ENCODE measurements at places on chromosomes 1 and 21.

DNA sequence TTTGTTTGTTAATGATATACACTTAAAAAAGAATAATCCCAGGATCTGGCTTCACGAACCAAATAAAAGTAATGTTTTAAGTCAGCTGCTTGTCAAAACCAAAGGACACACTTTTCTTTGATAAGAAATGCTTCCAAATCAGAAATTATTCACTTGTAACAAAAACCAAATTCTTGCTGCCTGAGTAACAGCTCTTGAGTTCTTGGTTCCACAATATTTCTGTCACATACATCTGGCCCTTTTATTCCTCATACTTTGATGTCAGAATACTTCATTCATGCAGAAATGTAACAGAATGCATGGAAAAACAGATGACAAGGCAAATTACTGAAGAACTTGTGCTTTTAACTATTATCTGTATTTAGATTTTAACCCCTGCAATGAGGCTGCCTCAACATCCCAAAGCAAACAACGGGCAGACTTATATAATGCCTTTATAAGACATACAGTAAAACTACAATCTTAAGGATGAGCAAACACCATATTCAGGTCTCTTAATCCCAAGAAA, 1.5 kb downstream of the VAMP4 start:
- DNase-seq = no peak

GRCh38 chr21:15291621-15292266, 226.9 kb upstream of the NRIP1 start:
- no peak for DNase-seq

GRCh38 chr1:115239148-115239422, 99.0 kb downstream of the NGF start:
- DNase-seq = no peak

- peak; percentile 19 for DNase-seq
These were observed at the start of gene LRRC53 for GRCh38 chr1:74512170-74512915. TSS of gene LRRC53 (minus strand) at chr1:74512611. CDS start at chr1:74483349, 29,262 bp downstream.

- no peak for DNase-seq
These were observed 42.7 kb upstream of the LIN9 start for GRCh38 chr1:226351709-226352108.

DNA sequence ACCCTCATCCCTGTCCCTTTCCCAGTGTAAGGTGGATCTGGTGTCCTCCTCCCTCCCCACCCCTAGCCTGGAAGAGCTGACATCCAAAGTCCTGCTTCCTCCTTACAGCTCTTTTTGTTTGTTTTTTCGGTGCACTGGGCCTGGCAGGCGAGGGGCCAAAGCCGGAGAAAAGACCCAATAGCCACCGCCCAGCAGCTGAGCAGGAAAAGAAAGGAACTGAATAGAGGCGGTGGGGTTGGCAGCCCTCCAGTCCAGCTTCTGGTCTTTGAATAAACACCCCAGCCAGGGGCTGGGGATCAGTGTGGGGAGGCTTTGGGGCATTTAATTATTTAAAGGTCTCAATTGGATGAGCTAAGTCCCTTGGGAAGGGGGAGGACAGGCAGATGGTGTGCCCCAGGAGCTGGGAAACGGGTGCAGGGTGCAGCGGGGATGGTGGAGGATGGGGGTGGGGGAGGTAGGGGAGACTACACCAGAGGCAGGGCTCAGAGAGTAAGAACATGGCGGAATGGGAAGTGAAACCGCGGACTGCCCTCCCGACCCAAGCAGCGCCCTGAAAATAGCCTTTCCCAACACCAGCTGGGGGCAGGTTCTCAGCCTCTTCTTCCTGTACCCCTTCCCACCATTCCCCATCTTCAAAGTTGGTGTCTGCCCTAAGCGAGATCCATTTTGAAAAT, 20.2 kb downstream of the BTG2 start:
- peak; percentile 99 for DNase-seq

DNA sequence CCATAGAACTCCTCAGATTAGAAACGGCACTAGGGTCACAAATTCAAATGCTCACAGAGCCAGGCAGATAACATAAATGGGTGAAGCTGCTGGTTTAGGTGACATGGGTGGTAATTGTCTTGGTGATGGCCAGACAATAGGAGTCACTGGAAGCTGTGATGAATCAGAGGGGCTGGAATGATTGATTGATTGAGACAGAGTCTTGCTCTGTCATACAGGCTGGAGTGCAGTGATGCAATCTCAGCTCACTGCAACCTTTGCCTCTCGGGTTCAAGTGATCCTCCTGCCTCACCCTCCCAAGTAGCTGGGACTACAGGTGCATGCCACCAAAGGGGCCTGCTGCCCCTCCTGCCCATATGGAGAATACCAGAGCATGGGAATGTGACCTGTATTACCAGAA, 63.0 kb downstream of the HIVEP3 start:
- no peak for DNase-seq

GRCh38 chr1:10802944-10803715, 6.7 kb upstream of the CASZ1 start:
- DNase-seq = no peak

GRCh38 chr1:20654104-20654690, 7.0 kb downstream of the DDOST start:
- no peak for DNase-seq

- peak; percentile 39 for DNase-seq
These were observed 171.5 kb downstream of the AJAP1 start for GRCh38 chr1:4825800-4826450.

GRCh38 chr1:158328426-158328825, 2.9 kb downstream of the CD1B start:
- DNase-seq = no peak

GRCh38 chr21:42350318-42350910, 380 bp downstream of the TFF2 start:
- DNase-seq = peak; percentile 3

DNA sequence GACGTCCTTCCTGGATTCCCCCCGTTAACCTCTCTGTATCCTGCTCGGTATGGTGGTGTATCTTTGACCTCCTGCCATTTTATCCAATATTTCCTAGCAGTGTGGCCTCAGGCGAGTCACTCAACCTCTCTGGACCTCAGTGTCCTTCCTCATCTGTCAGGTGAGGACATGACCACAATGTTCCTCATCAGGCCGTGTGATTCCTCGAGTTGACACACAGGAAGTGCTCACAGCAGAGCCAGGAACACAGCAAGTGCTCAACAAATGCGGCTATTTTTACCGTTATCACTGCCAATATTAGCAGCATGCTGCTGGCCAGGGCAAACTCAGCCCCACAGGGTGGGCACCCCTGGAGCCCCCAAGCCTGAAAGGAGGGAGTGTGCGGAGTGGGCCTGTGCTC, 450.2 kb downstream of the KIF26B start:
- no peak for DNase-seq

DNA sequence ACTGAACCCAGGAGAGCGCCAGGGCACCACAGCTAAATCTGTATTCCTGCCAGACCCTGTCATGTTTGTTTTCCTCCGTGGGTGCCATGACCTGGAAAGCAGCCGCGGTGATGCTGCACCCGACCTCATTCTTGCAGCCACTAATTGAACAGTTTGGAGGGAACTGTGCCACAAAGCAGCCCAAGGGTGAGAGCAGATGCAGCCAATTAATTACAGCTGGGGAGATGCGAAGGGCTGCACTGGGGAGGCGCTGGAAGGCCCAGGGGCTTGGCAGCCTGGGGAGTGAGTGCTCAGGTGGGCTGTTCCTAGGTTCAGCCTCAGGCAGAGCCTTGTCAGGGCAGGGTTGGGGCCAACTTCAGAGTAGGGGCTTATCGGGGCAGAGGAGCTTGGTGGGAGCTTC, 158.4 kb upstream of the CD34 start:
- no peak for DNase-seq

DNA sequence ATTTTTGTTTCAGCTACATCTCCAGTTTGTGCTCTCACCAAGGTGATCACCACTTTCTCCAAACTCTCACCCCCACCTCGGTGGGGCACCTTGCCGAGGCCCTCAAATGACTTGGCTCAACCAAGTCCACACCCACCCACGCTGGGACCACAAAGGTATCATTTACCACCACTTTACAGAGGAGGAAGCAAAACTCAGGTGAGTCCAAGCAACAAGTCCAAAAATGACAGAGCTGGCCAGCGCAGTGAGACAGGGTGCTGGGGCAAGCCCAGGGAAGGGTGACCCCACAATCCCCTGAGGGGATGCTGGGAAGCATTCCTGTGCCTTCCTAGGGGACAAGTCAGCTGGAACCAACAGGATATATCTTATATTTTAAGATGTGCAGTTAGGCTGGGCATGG, 24.7 kb downstream of the SSBP3 start:
- no peak for DNase-seq

DNA sequence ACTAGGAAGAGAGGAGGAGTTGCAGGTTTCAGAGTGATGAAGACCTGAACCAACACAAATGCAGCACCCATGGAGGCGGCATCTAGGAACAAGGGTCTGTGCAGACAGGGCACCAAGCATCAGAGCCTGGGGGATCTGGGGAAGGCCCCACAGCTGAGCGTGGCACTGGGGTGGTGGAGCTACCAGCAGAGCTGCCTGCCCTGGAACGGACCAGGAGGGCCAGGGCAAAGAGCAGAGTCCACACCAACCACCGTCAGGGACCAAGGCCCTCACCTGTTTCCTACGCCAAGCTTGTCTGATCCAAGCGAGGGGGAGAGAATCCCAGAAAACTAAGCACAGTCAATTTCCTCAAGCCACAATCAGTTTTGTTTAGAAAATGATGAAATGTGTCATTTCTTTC, 79.0 kb upstream of the SYT6 start:
- DNase-seq = no peak

GRCh38 chr1:98398649-98399048, 262.9 kb upstream of the SNX7 start:
- no peak for DNase-seq

GRCh38 chr1:67688526-67689219, 3.7 kb downstream of the GADD45A start:
- no peak for DNase-seq

All from WERI-Rb-1 (cell line).